Endodermal cell (in vitro differentiated cells): ENCODE measurements at places on chromosomes 11 and 22.

DNA sequence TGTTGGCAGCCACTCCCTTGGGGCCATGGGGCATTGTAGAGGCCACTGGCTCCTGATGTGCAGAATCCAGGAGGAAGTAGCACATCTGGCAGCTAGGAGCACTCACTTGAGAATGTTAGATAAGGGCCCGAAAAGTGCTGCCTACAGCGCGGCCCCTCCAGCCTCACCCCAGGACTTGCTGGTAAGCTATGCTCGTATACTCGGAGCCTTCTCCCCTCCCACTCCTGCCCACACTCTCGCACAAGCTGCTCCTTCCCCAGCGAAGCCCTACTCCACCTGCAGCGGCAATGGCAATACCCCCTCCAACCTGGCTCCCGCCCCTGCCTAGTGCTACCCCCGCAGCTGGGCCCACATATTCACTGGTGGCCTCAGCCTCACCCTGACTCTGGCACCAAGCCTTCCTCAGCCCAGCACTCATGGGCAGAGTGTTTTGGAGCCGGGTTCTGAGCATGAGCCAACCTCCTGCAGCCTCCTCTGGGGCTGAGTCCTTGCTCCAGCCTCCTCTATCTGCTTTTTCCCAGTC is 47.7 kb downstream of the PDE2A start:
- no peak for DNase-seq
- H3K27me3 ChIP-seq, result no peaks in the 10 kb centered on the region
- H3K4me3 ChIP-seq, result no peak overlapping the region
- H3K27ac ChIP-seq, result no peak overlapping the region
- no peaks in the 10 kb centered on the region for H3K36me3 ChIP-seq
- no peaks in the 10 kb centered on the region for H3K4me1 ChIP-seq

DNA sequence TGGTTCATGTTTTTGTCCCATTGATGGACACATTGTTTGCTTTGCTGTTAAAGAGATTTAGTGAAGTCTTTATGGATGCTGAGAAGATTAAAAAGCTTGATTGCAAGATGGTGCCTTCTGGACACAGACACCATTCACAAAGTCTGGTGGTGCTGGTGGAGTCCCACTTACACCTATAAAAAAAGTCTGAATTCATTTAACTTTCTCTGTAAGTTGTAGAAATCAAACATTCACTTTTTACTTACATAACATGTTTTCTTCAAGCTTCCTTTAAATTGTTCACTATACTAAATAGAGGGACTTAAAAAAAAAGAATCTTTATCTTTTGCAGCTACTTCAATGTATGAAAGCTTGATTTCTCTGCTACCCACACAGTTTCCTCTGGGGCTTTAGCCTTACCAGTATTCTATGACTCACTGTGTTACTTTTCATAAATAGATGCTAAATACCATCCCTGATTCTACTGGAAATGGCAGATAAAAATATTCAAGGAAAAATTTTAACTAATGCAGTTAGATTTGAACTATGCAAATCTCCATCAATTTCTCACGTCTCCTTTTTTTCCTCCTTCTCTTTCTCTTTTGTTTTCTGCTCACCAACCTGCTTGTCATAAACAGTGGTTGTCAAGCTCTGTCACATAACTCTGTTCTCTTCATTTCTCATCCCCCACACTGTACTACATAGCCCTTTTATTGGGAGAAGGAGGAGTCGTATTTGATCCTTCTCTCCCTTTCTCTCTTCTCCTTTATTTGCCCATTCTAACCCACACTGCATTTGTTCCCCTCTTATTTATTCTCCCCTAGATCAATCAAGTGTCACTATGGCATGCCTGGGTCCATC is 89.7 kb downstream of the FAM76B start:
- no peaks in the 10 kb centered on the region for H3K4me1 ChIP-seq
- no peaks in the 10 kb centered on the region for H3K36me3 ChIP-seq
- DNase-seq, result no peak
- H3K27me3 ChIP-seq, result no peaks in the 10 kb centered on the region
- no peak overlapping the region for H3K4me3 ChIP-seq

DNA sequence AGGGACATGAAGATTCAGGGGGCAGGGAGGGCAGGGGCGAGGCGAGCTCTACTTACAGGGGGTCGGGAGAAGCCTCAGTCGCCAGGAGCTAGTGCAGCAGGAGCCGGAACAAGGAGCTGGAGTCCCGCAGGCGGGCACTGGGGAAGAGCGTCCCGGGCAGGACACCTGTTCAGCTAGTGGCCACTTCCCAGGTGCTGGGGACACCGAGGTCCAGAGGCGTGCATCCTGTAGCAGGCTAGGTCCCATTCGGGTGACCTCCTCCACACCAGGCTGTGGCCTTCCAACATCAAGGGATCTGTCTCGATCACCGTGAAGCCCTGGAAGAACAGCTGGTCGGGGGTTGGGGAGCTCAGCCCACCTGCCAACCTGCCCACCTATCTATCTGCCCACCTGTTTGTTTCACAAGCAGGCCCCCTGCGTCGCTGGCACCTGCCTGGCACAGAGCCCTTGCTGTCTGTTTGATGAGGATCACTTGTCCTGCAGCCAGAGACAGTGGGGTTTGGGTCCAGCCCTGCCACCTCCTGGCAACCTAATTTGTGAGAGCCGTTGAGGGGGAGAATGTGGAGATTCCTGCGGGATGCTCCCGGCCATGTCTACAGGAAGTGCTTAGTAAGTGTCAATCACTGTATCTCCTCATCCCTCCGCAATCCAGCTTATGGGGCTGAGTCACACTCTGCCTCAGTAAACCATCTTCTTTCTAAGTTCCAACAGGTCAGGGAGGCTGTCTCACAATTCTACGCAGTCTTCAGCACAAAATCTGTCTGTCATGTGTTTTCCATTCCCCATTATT is 940.9 kb downstream of the BRD1 start:
- H3K27me3 ChIP-seq, result no peaks in the 10 kb centered on the region
- H3K4me3 ChIP-seq, result no peak overlapping the region
- no peaks in the 10 kb centered on the region for H3K36me3 ChIP-seq
- DNase-seq, result peak; percentile 44
- no peak overlapping the region for H3K27ac ChIP-seq

DNA sequence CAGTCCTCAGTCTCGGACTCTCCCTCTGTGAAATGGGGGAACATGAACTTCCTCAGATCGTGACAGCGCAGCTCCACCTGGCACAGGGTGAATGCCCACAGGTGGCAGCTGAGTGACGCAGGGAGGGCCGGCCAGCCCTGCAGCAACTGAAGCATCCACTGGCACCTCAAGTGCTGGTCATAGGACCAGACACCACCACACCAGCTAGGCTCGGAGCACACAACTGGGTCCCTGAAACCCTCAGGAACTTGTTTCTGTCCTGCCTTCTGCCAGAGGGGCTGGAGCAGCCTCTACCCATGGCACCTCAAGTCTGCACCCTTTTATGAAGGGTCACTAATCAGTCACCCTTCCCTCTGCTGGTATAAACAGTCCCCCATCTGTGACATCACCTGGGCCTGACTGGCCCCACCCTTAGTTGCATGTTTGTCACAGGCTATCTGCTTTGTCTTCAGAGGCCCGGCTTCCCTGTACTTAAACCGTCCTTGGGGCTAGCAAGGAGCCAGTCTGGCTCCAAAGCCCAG is 7.4 kb upstream of the CDC42BPG start:
- no peak for DNase-seq
- H3K36me3 ChIP-seq, result peaks cover 12% of the 10 kb centered on the region
- no peaks in the 10 kb centered on the region for H3K4me1 ChIP-seq

DNA sequence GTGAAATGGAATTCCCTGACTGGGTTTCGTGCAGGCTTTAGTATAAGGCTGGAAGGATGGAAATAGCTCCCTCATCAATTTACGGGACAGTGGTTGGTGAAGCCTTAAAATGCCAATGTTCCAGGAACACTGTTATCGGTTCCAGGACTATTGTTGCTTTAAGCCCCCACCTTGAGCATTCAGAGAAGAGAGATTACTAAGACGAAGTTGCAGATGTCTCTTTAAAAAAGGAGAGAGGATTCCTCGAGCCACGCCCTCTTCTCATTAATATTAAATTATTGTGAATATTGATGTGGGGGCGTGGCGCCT is 195 bp upstream of the CREB3L1 start:
- peak overlapping the region; percentile 89 for H3K4me3 ChIP-seq
- no peaks in the 10 kb centered on the region for H3K27me3 ChIP-seq
- no peak overlapping the region for H3K27ac ChIP-seq
- no peaks in the 10 kb centered on the region for H3K36me3 ChIP-seq
- no peak for DNase-seq

DNA sequence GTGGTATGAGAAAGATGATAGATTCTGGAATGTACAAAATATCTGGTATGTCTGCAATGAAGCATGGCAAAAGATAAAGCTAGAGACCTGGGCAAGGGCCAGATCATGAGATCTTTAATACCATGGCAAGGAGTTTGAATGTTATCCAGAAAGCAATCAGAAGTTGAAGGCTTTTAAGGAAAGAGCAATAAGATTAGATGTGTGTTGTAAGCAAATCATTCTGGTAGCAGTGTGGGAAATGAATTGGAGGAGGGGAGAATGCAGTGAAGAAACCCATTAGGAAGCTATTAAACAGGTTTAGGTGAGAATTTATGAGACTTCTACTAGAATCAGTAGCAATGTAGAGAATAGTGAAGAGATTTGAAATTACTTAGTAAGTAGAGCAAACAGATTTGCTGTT is 32.2 kb upstream of the SYT9 start:
- H3K27ac ChIP-seq, result no peak overlapping the region
- H3K4me1 ChIP-seq, result no peaks in the 10 kb centered on the region
- no peak overlapping the region for H3K4me3 ChIP-seq
- no peaks in the 10 kb centered on the region for H3K36me3 ChIP-seq

DNA sequence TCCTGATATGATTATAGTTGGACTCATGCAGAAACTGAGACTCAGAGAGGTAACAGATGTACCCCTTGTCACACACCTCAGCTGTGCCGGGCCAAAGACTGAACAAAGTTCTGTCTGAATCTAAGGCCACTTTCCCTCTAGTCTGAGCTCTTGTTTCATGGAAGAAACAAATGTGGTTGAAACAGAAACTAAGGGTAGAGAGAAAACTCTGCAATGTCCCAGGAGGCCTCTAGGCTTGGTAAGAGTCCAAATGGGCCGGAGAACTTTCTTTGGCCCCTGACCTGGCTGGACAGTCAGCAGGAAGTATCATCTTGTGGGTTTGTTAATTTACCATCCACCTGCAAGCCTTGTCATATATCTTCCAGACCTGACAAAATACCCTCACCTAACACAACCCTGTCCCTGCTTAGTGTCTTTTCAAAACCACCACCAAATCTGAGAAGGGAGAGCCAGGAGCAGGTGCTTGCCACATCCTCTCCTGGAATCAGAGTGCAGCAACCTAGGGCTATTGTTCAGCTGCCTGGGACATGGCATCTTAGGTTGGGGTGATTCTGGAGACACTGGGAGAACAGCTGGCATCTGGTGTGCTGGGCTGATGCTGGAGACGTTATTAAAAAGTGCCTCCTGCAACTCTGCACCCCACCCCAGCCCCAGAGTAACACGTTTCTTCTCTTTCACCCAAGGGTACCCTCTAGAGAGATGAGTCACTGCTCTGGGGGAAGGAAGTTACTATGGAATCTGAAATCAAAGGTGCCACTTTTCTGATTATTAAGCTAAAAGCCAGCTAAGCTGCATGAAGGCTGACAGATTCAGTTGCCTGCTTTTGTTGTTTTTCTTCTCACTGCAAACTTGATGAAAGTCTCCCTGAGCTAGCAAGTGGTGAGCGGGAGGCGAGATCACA is 126.3 kb upstream of the TIMP3 start:
- no peak overlapping the region for H3K4me3 ChIP-seq
- H3K27ac ChIP-seq, result no peak overlapping the region
- H3K27me3 ChIP-seq, result no peaks in the 10 kb centered on the region
- no peaks in the 10 kb centered on the region for H3K36me3 ChIP-seq

DNA sequence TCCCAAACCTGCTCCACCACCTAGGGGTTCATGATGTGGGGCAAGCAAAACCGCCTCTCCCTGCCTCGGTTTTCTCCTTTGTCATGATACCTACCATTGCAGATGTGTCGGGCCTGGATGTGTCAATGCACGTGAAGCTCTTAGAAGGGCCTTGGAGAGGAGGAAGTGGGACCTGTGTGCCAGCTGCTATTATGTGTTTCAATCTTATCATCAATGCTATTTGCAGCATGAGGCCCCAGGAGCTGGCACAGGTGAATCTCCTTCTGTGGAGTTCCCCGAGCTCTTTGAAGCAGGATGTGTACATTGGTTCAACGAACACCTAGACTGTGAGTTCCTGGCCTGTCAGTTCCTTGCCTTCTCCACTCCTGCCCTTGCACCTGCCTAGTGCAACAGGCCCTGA is 331.6 kb downstream of the CTTN start:
- no peaks in the 10 kb centered on the region for H3K27me3 ChIP-seq
- H3K36me3 ChIP-seq, result no peaks in the 10 kb centered on the region

DNA sequence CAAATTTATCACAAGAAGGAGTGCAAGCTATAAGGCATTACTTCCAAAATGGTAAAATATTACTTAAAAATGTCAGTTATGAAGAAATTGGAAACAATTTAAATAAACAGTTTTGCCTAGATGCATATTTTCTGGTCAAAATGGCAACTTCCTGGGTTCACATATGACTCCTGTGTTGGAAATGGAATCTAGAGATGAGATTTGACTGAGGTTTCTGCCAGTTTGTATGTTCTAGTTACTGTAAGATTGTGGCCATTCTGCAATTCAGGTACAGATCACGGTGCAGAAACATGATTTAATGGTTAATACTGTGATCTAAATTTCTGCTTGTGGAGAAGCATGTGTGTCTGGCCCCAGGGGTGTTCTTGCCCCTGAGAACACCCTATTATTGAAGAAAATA is 3.4 kb upstream of the OR4C6 start:
- H3K27me3 ChIP-seq, result no peaks in the 10 kb centered on the region
- no peaks in the 10 kb centered on the region for H3K36me3 ChIP-seq
- H3K4me1 ChIP-seq, result no peaks in the 10 kb centered on the region
- H3K4me3 ChIP-seq, result no peak overlapping the region
- no peak for DNase-seq
- H3K27ac ChIP-seq, result no peak overlapping the region

- no peaks in the 10 kb centered on the region for H3K4me1 ChIP-seq
- no peaks in the 10 kb centered on the region for H3K36me3 ChIP-seq
- H3K27me3 ChIP-seq, result no peaks in the 10 kb centered on the region
- H3K4me3 ChIP-seq, result no peak overlapping the region
Measured at GRCh38 chr22:36588285-36588684, 59.3 kb upstream of the EIF3D start.

DNA sequence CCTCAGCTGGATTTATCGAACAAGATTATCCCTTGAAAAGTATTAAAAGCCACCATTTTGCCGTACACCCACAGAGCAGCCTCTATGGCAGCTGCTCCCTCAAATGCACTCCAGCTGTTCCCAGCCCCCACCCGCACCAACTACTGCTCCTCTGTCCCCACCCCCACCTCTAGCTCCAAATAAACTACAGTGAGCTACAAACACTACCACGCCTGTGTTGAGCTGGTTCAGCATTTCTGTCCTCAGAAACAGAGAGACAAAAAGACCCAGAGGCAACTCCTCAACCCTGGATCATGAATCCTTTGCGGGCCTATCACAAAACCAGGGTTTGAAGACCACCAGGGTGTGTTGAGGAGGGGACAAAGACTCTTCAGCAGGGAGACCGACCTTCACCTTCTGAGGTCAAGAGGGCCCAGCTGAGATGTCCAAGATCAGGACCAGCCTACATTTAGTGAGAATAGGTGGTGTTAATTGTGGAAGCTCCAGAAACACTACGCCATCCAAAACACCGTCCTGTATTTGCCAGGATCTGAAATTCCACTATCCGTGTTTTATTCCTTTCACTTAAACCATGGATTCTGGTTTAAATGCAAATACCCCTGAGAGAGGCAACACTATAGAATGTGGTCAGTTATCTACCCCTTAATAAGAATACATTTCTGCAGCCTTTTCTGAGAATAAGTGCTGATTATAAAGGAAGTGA is 195.9 kb downstream of the DSCAML1 start:
- peaks cover 63% of the 10 kb centered on the region for H3K27me3 ChIP-seq
- H3K27ac ChIP-seq, result no peak overlapping the region
- no peaks in the 10 kb centered on the region for H3K4me1 ChIP-seq

- H3K27me3 ChIP-seq, result no peaks in the 10 kb centered on the region
- no peak overlapping the region for H3K27ac ChIP-seq
- no peak for DNase-seq
- no peaks in the 10 kb centered on the region for H3K36me3 ChIP-seq
- peaks cover 11% of the 10 kb centered on the region for H3K4me1 ChIP-seq
Measured at GRCh38 chr22:39229075-39229474, 15.7 kb downstream of the PDGFB start.
